ENCODE measurements at places on chromosomes 4 and X. TPM values are rescaled to one million over a fixed set of nuclear protein-coding genes. Genes with fewer than 3 reads are reported as not detected.

The XAGE3 gene
- 0.54 TPM for total RNA-seq

The IQCM gene
- total RNA-seq, result not detected

The IQSEC2 gene
- 7.9 TPM for total RNA-seq

The DUX4 gene
- not detected for total RNA-seq

The EMCN gene
- total RNA-seq, result not detected

The TRPC3 gene
- total RNA-seq, result not detected

The KIAA0232 gene
- 25.9 TPM for total RNA-seq
